ENCODE measurements at places on chromosomes 4 and X.
A peak's percentile ranks its signal among the peaks of the same experiment; 100 is the strongest.

DNA sequence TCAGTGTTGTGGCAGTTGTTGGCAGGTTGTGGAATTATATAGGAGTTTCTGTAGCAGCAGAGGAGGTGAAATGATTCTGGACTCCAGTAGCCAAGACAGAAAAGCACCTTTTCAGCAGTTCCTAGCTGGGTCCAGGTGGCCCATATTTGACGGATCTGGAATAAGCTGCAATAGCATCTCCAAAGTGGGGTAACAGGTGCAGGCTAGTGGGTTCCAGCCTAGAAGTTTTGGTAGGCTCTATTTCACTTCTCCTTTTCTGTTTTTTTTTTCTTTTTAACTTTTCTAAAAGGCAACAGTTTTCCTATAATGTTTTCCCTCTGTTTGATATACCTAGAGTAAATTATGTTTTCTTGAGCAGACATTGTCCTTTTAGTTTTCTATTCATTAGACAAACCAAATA, 392.5 kb downstream of the C4orf33 start:
- DNase-seq, result no peak

GRCh38 chr4:37393321-37393720, 148.8 kb downstream of the NWD2 start:
- no peak for DNase-seq

DNA sequence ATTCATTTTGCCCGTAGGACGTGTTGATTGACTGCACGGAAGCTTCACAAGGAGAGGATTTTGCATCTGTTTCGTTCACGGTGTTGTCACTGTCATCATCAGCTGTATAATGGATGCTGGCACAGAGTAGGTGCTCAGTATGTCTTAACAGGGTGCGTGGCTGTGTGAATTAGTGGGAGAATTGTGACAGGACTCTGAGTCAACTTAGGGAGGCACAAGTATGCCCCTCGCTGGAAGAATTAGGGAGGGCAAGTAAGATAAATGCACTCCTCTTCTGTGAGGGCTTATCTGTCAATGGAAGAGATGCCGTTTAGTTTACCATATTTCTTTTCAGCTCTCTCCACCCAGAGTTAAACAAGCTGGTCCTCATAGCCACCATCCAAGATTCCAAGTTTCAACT, 107.2 kb downstream of the TRIML1 start:
- DNase-seq, result no peak

GRCh38 chr4:150178161-150178560, 99.9 kb downstream of the DCLK2 start:
- DNase-seq, result no peak

- DNase-seq, result no peak
Observed at GRCh38 chrX:27466051-27466450, 2.9 kb upstream of the PPP4R3C start.

GRCh38 chrX:50638123-50638522, 167.5 kb upstream of the DGKK start:
- no peak for DNase-seq

DNA sequence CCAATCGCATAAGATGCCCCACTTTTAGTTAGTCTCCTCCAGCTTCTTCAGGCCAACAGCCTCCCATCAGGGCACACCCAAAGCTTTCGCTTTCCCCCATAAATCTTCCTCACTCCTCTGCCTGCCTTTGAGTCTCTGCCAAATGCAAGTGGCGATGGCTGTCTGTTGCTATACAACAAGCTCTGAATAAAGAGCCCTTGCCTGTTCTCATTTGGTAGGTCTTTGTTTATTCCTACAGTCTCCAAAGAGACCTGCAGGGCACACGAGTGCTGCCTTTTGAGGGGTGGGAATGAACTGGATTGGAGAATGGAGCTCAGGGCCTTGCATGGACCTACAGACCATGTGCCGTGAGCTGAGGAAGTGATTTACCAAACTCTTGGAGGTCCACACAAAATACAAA, 52.2 kb upstream of the SOD3 start:
- no peak for DNase-seq

- no peak for DNase-seq
Observed at GRCh38 chrX:49161632-49162031, 926 bp upstream of the MAGIX start.

GRCh38 chr4:110742143-110742542, 119.3 kb upstream of the PITX2 start:
- DNase-seq, result no peak

DNA sequence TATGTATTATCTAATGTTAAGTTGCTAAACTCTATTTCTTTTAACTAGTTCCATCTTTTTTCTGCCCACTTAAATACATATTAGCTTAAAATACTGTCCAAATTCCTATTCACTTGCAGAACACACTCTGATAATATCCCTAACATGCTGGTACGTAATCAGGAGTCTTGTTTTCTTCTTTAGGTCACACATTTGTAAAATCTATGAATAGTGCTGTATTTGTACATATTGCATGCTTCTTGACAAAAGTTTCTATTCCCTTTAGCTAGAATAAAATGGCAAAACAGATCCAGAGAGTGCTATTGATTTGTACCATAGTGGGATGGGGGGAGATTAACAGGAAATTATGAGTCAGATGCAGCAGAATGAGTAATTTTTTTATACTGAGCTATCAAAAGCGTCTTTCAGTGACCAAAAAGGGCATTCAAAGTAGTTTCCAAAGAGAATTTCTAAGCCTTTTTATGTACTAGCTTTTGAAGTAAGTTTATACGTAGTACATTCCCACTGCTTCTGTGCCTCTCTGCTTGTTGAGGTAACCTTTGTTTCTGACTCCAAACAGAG, 126.5 kb downstream of the PTPN13 start:
- peak; percentile 41 for DNase-seq

DNA sequence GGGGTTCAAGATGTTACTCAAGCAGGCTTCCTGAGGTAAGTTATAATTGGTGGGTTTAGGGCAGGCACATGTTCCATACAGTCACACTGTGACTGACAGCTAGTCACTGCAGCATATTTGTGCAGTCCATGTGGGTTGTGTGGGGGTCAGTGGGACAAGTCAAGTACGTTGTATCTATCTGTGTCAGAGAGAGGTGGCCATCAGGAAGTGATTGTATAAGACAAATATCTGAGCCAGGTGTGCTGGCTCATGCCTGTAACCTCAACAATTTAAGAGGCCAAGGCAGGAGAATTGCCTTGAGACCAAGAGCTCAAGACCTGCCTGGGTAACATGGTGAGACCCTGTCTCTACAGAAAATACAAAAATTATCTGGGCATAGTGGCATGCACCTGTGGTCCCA, 509.3 kb downstream of the CENPC start:
- no peak for DNase-seq

- no peak for DNase-seq
Observed at GRCh38 chr4:164926301-164926700, 49.3 kb downstream of the APELA start.

DNA sequence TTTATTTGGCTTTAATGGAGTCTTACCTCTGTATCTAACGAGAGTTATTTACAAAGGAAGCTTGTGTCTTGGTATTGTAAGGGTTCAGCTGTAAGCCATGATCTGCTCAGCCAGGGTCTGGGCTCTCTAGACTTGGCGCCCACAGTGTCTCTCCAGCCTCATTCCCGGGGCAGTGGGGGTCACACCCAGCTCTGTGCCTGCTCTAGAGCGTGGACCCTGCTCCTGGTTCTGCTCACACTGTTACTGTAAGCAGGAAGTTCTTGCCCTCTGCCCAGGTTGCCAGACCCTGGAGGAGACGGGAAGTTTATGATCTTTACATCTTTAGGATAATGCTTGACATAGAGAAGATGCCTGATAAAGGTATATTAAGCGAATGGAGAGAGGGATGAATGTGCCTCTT, 235.7 kb downstream of the PTTG2 start:
- no peak for DNase-seq

DNA sequence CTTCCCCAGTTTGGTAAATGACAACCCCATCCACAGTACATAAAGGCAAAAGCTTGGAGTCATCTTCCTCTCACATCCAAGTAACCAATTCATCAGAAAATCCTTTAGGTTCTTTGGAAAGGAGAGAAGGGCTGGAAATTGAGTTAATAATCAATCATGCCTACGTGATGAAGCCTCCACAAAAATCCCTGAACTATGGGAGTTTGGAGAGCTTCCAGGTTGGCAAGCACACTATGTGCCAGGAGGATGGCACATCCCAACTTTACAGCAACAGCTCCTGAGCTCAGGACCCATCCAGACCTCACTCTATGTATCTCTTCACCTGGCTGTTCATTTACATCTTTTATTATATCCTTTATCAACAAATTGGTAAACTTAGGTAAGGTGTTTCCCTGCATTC, 98.9 kb downstream of the IQCM start:
- no peak for DNase-seq

- no peak for DNase-seq
Observed at GRCh38 chrX:29870608-29871007, 344.8 kb upstream of the MAGEB2 start.

DNA sequence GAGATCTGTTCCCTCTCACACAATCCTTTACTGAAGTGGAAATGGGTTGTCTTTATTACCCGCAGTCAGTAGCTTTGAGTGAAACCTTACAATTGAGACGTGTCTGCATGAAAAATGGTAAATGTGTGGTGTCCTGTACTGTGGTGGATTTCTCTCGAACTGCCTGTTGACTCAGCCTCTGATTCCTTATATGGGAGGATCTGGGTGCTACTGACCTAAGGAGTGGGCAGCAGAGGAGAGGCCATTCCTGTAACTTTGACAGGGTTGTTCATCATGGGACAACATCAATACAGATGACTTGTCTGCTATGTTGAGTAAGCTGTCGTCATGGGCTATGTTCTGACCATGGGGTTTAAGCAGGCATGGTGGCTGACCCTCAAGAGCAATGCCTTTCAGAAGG, 159.6 kb upstream of the WDR1 start:
- DNase-seq, result no peak

GRCh38 chr4:56424697-56425514, 10.5 kb downstream of the PPAT start:
- DNase-seq, result no peak

DNA sequence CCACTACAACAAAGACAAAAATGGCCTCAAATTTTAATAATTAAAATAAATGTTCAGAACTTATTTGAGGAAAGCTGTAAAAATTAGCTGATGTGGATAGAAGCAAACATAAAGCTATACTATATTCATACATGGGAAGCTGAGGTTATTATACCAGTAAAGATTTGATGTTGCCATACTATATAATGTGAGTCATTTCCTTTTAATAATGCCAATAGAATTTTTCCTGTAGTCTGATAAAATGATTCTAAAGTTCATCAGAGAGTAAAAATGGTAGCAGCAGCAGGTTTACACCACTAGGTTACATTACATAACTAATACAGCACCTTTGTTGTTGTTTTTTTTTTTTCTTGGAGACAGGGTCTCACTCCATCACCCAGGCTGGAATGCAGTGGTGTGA, 45.5 kb upstream of the CYP2U1 start:
- DNase-seq, result no peak

DNA sequence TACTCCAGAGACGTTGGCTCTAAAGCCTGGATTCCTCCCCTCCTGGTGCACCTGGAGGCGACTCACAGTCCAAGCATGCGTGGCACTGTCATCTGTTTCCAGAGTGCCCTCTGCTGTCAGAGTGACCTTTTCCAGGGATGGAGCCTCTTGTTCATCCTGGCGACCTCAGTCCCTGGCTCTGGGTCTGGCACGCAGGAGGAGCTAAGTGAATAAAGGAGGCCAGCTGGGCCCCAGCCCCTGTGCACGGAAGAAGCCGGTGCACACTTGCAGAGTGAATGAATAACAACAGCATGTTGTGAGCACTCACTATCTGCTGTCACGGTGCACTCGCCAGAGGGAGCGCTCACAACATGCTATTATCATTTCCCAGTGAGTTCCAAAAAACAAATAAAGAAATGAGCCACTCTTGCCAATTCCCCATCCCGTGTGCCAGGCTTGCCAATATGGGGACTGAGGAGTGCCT, 27.8 kb upstream of the PSAPL1 start:
- peak; percentile 64 for DNase-seq

DNA sequence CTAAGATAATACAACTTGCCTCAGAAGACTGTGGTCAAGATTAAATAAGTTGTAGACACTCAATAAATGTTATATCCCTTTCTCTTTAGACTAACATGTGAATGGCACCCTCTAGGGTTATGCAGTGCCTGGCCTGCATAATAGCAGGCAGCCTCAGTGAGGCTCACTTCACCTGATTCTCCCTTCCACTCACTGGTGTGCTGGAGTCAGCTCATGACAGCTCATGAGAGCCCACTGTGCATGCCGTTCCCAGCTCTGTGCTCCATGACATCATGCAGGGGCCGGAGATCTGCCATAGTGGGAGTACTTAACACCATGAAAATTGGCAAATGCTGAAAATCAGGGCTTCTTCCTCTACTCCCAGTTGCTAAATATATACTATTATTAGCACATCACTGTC, 64.5 kb downstream of the TEC start:
- no peak for DNase-seq

DNA sequence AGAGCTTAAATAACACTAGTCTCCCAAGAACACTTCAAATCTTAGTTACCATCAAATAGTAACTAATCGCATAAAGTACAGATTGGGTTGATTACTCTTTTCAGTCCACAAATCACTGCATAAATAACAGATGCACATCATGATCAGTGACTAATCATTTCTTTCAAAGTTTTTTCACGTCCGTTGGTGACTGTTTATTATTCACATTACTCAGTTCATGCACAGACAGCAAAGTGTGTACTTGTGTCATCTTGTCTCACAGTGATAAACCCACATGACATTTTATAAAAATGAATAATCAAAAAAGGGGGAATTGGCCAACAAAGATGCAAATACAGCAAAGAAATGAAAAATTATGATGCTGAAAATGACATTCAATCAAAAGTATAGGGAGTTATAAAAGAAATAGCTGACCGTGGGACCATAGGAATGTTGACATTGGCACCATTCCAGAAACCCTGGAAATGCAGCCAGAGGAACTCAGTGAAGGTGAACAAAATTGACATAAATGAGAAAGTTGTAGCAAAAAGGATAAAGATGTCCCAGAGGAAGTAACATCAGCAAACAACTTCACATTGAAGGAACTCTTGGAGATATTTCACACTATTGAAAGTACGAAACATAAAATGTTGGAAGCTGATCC, 161.5 kb downstream of the SOX3 start:
- DNase-seq, result no peak

DNA sequence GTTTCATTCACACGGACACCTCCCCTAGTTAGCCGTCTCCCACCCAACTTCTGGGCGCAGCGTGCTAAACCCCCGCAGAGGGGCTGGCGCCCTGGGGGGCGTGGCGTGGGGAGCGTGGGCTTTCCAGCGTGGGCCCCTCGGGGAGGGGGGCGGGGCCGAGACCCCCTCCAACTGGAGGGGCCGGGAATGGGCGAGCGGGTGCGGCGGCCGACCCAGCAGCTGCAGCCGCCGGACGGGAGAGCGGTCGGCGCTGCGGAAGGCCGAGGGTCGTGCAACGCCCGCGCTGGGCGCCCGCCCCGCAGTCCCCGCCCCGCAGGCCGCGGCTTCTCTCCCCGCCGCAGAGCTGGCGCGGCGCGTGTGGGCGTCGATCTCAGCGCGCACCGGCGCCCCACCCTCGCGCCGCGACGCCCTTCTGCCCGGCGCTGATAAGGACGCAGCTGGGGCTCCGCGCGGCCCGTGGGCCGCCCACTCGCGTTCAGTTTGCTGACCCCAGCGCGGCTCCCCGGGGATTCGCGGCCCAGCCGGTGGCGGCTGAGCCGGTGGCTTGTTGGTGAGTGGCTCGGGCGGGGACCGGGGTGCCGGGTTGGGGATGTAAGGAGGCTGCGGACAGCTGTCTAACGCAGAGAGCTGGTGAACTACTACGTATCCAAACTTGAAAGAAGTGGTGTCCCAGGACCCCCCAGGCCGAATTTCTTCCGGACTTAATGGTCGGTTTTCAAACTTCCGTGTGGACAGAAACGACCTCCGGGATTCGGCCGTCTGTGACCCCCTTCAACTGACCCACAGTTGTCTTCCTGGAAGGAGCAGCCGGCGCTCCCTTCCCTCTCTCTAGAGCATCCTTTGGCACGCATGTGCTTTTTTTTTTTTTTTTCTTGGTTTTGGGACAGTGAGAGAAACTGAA, 1.5 kb downstream of the FHDC1 start:
- peak; percentile 17 for DNase-seq
